ENCODE measurements at places on chromosomes 2 and 18.

DNA sequence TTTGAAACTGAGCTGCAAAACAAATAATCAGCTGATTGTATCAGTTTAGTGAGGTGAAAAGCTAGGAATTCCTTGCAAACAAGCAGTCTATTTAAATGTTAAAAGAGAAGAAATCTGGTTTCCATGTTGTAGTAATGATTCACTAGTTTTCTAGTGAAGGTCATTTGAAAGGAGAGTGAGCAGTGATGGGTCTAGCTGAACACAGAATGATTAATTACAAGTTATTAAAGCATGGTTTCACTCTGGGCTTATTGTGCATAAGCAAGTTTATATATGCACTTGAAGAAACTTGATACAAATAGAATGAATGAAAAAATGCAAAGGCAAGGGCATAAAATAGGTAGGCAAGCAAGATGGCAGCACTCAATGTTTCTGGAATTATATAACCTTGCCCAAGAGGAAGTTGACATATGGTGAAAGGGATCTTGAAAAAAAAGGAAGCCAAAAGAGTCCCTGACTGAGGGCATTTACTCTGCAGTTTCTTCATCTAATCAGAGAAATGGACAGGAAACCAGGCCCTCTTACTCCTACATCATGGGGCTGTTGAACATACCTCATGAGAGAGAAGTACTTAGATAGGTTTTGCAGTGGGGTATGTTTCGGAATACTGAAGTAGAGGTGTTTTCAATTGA is 53.2 kb downstream of the PLCL1 start:
- no peak for DNase-seq

DNA sequence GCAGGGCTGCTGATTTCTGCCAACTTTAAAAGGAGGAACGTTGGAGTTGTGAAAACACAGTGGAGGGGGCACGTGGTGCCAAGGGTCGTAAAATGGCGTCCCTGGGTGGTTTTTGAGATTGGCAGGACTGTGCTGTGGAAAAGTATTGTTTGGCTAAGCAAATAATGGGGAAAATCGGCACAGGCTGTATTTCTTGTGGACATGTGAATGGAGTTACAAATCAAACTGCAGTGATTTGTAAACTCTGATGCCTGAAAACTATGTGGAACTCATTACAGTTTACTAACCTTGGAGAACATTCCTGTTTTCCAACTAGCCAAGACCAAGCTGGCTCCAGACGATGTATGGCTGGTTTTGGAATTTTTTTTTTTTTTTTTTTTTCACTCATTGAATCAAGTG is 68.7 kb downstream of the KCTD1 start:
- DNase-seq, result no peak

DNA sequence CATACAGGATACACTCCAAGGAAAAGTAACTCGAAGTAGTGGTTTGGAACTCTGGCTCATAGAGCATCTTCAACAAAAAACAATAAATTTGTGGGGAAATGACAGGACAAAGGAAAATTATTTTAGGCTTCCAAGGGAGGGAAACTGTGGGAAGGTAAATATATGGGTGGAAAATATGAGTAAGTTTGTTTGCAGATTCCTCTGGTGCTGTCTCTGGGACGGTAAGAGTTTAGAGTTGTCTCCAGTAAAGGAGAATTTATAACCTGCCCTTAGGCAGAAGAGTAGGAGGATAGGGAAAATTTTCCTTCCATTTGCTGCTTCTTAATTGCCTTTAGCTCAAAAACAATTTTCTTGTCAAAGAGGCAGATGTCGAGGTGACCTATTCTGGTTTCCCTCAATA is 19.3 kb downstream of the HNMT start:
- no peak for DNase-seq

DNA sequence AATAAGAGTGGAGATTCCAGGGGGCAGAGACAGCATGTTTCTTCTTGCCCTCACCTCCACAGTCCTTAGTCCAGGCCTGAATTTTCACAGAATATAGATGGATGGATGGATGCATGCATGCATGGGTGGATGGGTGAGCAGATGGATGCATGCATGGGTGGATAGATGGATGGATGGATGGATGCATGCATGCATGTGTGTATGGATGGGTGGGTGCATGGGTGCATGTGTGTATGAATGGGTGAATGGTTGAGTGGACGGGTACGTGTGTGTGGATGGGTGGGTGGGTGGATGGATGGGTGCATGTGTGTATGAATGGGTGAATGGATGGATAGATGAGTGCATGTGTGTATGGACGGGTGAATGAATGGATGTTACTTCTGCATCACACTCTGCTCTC is 153.3 kb downstream of the CELF4 start:
- no peak for DNase-seq

GRCh38 chr2:222303828-222304736 is 5.3 kb upstream of the PAX3 start:
- DNase-seq, result no peak

GRCh38 chr2:62042400-62042799 is 136.9 kb downstream of the COMMD1 start:
- DNase-seq, result no peak

DNA sequence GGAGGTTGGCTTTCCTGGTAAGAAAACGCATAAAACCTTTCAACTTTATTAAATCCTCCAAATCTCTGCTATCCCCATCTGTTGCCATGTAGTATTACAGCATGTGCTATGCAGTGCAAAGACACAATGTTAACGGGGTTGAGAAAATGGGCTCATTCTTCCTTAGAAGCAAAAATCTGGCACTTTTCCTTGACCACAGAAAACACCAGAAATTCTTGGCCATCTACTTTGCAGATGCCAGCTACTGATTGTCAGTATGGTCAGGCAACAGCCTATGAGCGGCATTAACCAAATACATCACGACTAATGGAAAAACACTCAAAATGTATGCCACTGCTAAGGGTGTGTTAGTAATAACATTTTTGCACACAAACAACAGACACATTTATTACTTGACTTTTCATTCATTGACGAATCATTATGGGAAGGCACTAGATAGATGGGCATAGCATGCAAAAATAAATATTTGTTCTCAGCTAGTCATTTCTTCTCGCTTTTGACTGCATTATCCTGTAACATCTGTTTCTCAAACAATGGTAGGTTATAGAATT is 65.2 kb upstream of the CRIM1 start:
- DNase-seq, result no peak

DNA sequence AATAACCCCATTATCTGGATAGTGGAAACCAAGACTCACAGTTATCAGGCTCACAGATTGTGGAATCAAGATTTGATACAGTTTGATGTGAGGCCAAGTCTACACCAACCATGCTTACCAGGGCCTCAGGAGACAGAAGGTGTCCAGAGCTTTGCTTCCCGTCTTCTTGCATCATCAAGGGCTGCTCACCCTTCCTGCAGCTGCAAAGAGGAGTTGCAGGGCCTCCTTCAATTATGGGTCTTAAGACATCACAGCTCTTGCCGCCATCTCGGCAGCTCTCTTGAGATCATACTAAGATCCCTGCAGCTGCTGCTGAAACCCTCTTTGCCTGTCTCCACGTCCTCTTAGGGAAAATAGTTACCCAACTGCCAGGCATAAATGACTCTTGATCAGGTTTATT is 176.0 kb downstream of the MGAT5 start:
- no peak for DNase-seq

GRCh38 chr2:185316383-185316782 is 422.2 kb upstream of the FSIP2 start:
- DNase-seq, result no peak

DNA sequence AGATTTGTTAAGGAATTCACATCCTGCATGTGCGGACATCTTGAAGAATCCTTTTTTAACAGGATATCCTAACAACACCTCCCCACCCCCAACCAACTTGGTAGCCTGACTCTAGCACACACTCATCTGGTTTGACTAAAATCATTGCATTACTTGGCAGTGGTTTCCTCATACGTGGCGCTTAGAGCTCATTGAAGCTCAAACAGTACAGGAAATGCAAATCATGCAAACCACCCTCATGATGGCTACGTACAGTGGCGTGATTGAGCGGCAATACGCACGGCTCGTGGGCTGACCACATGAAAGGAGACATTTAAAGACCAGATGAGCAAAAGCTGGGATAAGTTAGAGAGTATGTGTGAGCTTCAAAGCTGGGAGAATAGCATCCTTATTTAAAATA is 336.2 kb downstream of the ZEB2 start:
- no peak for DNase-seq

DNA sequence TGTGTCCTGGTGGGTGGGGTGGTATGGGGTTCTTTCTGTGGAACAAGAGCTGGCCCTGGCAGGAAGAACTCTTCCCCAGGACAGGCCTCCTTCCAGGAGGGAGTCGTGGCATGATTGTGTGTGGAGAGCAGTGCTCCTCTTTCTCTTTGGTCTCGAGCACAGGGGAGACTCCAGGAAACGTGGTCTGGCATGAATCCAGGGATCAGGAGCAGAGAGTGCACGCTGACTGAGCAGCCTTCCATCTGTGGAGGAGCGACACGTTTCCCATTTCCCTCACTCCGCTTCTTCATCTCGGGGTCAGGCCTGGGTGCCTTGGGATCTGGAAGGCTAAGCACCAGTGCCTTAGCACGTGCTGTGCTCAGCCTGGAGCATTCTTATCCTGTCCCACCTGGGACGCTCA is 132.0 kb upstream of the HDAC4 start:
- DNase-seq, result no peak

Data from DMS 273 treated with DMSO at 0.1 percent for 48 hours (cell line).